8988T (cell line): ENCODE measurements at places on chromosomes 5 and 9.

- DNase-seq = no peak
Measured at GRCh38 chr9:35771534-35771933, 17.5 kb upstream of the MSMP start.

DNA sequence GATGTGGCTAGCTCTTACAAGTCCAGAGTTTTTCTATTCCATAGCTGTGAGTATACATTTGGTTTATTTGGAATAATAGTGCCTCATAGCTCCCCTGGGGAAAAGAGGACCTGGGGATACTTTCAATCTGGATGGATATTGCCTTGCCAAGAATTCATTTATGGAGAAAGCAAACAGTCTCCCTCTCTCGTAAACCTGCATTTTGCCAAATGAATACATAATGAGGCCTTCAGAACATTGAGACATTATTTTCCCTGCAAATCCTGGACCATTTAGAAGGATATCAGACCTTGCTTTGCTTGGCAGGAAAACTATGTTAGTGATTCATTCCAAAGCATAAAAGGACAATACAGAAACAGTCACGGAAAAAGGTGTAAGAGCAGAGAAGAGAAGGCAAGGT is 569.6 kb upstream of the BRINP1 start:
- DNase-seq = no peak

GRCh38 chr9:5288591-5288990 is 15.9 kb downstream of the RLN2 start:
- no peak for DNase-seq

DNA sequence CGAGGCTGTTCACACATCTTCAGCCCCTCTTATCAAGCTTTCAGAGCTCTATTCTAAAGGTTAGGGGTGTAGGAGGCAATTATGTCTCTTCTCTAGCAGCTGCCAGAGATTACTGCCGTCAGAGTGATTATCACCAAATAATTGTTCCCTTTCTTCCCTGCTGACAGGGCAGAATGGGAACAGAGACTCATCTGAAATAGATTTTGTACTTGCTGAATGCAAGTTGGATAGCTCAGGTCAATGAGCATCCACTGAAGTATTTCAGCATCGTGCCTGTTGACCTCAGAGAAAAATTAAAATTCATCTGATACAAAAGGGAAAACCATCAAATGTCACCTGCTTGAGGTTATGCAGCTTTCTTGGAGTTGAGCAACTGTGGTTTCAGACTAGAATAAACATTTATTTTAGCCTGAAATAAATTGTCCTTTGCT is 213.7 kb upstream of the MAP3K1 start:
- DNase-seq = no peak

GRCh38 chr9:71910650-71911060 is 338 bp downstream of the ABHD17B start:
- DNase-seq = no peak

DNA sequence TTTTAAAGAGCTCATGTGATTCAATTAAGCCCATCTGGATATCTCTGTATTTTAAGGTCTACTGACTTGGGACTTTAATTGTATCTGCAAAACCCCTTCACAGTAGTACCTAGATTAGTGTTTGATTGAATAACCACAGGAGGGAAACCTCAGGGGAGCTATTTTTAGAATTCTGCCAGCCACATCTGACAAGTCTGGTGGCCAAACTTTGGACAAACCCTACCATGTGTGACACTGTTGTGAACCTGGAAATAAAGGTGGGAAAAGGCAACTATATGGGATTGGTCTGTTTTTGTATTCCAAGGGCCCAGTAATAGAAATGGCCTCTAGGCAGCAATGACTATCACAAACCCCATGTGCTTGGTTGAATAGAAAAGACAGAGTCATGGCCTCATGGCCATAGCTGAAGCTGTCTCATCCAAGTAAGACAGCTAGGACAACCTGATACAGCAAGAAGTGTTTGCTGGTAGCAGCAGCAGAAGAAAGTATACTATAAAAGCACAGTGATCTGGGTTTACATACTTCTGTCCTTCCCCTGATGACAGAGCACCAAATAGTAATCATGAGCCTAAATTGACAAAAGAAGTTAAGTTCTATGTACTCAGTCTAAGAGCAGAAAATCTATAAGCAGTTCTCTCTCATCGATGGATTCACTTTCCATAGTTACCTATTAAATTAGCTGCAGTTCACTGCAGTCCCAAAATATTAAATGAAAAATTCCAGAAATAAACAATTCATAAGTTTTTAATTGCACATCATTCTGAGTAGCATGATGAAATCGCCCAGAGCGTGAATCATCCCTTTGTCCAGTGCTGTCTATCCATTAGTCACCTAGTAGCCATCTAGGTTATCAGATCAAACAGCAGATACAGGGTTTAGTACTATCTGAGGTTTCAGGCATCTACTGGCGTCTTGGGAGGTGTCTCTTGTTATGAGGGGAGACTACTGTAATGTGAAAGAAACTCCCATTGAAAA is 189.8 kb downstream of the ARHGAP26 start:
- DNase-seq = no peak

DNA sequence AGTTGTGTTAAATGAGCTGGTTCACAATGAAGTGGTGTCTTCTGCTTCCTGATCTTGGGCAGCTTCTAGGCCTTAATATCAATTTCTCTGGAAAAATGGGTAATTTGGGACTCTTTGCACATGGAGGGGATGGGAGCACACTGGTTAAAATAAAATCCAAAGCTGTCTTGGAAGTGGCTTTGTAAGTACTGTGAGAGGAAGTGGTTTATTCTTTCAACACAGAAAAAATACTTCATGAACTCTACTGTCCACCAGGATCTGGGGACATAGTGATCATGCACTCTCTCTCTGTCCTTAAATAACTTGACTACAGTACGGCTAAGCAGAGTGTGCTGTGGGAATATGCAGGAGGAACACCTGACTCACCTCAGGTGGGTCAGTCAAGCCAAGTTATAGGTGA is 2.4 kb downstream of the PCYOX1L start:
- DNase-seq = no peak

GRCh38 chr9:112810696-112811490 is 60.3 kb downstream of the SNX30 start:
- DNase-seq = no peak

- DNase-seq = peak; percentile 64
Measured at GRCh38 chr5:16615741-16616535, 859 bp downstream of the RETREG1 start.

DNA sequence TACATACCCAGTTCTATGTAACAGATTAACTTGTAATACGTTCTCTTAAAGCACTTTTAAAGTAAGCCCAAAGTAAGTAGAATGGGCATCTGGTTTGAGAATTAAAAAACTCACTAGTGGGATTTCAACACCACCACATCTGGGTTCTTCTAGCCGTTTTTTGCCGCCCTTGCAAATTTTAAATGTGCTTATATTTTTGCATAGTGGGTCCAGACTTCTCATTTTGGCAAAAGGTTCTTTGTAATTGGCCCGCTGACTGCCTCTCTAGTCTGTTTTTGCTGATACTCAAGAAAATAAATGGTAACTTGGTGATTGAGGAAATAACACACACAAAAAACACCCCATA is 582 bp upstream of the FBXO4 start:
- DNase-seq = no peak
